Stimulated activated CD4-positive, alpha-beta T cell treated with anti-CD3 and anti-CD28 coated beads, Interleukin-4, amount 100 ng/mL, for 48 hours (primary cell): ENCODE measurements at places on chromosomes 1 and 21.

DNA sequence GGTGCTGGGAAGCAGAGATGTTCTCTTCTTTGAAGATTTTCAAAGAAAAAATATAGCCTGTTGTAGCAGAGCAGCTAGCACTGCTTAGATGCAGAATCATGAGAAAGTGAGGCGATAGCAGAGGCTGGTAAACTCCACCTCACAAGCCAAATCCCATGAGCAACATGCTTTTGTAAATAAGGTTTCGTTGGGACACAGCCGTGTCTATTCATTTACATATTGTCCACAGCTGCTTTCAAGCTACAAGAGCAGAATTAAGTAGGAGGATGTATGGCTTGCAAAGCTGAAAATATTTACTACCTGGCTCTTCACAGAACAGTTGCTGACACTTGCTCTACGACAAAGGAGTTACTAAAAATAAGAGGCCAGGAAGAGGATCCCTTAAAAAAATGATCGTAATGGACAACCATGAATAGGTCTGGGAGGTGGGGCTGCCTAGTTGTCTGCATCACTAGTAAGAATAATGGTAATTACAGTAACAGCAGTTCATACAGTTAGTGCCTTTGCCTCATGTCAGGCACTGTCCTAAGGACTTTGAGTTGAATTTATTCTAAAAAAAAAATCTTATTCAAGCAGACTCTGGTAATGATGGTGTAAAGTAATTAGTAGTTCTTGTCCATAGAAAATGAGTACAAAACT lies 622.0 kb downstream of the KIF26B start:
- no peak for DNase-seq

- no peak for DNase-seq
Observed at GRCh38 chr1:24254783-24255182, 64.4 kb upstream of the GRHL3 start.

- DNase-seq = no peak
Observed at GRCh38 chr1:231926340-231926739, 299.8 kb downstream of the DISC1 start.

GRCh38 chr1:172344444-172344843 lies 76.0 kb upstream of the C1orf105 start:
- DNase-seq = no peak

GRCh38 chr1:38451541-38451993 lies 405.0 kb upstream of the POU3F1 start:
- no peak for DNase-seq
